AG04449 (cell line): ENCODE measurements at places on chromosomes 6 and 20.

DNA sequence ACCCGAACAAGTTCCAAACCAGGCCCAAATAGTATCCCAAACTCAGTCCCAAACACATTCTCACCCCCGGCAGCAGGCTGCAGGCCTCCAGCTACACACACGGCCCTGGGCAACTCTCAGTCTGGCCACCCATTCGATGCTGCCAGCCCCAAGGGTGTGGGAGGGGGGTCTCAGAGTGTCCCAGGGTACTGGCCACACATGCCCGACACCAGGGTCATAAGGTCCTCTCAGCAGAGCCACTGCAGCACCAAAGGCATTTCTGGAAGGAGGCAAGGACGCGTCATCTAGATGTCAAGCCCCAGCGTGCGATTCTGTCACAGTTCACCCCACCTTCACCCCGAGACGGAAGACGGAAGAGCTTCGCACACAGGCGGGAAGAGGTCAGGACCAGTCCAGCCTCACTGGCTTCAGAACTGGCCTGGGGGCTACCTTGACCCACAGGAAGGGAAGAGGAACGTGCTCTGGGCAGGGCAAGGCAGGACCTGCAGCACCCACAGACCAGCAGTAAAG lies 9.5 kb downstream of the MYL9 start:
- no peak for DNase-seq

DNA sequence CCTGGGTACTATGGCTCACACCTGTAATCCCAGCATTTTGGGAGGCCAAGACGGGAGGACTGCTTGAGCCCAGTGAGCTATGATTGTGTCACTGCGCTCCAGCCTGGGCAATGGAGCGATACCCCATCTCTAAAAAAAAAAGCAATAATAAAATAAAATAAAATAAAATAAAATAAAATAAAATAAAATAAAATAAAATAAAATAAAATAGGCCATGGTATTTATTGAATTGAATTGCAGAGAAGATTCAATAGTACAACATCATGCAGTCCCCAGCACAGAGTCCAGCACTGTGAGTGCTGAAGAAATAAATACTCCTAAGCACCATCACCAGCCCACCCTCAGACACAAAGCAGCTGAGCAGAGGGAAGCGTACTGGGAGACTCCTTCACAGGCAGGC lies 144.7 kb downstream of the RALGAPA2 start:
- DNase-seq, result no peak

DNA sequence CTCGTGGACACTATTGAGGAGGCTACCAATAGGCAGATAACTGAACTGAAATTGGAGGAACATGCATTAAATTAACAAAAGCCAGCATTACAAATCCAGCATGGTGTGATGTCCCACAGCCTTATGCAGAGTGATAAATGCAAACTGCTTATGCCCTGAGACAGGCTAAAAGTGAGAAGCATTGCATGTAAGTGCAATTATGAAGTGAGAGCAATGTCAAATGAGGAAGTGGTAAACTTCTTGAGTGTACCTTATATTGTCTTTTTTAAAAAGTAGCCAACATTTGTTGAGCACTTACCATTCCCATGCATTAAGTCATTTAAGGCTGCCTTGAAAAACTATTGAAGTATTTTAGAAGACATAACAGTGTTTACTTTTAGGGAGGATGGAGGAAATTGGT lies 212.2 kb downstream of the TBC1D7 start:
- DNase-seq, result no peak

DNA sequence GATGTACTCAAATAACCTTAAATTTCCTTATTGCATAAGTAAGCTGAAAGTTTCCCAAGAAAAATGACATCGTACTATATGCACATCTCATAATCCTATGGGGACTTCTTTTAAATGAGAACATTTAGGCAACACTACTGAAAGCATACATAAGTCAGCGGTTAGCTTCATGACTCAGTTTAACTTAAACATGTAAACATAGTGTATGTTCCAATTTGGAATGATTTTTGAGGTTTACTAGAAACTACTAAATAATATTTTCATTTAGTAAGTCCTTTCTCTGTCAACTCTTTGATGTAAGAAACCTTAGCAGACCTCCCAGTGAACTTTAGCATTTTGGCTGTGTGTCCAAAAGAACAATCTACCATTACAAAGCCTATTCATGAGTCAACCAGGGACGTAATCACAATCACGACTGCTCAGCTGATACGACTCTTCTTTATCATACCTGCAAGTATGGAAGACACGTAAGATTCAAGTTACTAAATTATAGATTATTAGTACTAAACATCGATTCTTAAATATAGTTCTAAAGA lies 19.3 kb downstream of the HIVEP2 start:
- no peak for DNase-seq

DNA sequence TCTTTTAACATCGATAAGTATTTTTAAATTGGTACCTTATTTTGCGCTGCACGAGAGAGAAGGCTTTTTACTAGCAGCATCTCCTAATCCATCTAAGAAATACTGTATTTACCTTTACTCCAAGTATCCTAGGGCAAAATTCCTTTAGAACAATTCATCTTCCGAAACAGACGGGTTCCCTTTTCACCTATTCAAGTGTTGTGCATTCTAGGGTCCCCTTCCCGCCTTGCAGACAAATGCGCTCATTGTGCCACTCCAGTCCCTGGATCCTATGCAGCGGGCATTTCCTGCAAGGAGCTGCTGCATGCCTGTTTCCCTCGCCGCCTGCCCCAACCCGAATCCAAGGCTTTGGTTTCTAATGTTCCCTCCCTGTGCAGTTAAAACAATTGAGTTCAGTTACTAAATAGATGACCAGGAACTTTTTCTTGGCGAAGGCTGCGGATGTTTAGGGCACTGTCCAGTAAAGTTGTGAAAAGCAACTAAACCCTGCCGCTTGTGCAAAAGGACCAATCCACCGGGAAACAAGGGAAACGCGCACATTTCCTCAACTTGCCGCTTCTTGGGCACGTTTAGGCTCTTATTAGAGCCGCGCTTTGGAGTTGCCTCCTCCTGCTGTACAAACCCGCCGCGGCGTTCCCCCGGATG lies 556 bp upstream of the SCAF8 start:
- DNase-seq, result no peak

GRCh38 chr6:3895312-3895653 lies 46.1 kb downstream of the FAM50B start:
- DNase-seq, result no peak

DNA sequence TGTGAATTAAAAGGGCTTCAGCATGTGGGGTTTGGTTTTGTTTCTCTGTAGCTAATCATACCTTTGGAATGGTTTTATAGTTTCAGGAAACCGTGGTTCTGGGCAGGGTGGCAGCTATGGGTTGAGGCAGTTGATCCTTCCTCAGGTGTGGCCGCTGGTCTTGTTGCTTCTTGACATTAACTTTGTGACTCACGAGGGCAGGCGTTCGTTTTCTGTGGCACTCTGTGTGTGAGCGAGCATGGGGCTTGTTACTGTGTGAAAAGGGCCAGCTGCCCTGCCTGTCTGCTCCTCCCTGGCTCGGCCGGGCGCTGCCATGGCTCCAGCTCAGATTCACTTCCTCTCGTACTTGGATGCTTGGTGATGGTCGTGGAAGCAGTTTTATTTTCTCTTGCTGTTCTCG lies 16.2 kb downstream of the DNAJC5 start:
- no peak for DNase-seq

DNA sequence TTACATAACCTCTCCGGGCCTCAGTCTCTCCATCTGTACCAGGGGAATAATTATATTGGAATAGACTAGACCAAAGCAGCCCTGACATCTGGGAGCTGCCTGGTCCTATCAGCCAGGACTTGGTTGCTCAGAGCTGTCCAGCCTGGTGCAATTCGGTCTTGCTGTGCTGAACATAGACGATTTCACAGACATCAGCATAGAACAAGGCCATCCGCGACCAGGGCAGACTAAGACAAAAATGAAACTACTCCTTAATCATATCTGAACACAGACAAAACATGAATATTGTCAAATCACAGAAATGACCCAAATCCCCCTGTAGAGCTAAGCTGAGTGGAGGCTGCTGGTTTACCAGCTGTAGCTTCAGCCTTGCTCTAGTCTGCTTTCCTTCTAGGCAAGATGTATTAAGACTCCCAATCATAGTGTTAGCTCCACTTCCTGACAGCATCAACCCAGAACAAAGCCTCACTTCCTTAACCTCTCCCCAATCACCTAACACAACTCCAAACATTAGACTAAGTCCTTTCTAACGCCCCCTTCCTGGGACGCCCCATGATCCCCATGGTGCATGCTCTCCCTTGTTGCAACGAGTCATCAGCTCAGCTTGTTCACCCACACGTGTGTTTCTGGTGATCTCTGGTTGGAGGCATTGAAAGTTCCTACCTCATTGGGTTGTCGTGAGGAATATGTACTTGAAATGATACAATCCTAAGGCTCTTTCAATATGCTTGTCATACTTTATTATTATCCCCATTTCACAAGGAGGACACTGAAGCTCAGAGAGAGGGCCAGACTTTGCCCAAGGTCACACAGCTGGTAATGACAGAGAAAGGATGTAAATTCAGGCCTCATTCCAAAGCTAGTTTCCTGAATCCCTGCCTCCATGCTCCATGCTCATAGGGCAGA lies 3.5 kb upstream of the MAPK13 start:
- no peak for DNase-seq

DNA sequence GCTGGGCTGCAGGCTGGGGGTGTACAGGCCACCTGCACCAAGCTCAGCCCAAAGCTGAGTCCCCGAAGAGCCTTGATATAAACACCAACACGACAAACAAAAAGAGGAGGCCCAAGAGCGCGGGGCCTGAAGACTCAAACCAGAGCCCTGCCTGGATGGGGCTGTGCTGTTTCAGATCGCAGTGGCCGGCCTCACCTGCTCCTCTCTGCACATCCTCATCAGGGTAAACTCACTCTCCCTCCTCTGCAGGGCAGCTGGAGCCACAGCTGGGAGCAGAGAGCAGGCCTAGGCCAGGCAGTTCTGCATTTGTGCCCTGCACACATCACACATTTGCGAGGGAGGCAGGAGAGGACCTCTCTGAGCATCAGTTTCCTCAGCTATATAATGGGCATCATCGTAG lies 3.7 kb upstream of the RBM38 start:
- DNase-seq, result no peak

- DNase-seq, result no peak
Observed at GRCh38 chr20:13659288-13659687, 20.6 kb upstream of the TASP1 start.

DNA sequence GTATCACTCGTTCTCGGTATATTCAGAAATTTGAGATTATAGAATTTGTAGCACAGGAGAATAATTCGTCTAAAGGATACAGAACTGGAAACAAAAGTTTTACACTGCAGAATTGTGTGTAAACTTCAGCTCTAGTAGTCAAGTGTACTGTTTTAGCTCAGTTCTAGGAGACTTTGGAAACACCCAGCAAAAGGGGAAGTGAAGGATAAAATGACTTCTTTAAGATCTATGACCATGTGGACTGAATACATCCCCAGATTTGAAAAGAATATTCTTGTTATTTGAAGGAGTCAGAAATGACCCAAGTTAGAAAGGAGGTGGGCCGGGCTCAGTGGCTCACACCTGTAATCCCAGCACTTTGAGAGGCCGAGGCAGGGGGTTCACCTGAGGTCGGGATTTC lies 174.0 kb upstream of the FOXQ1 start:
- DNase-seq, result no peak

- DNase-seq, result no peak
Observed at GRCh38 chr20:24157213-24157612, 168.6 kb upstream of the GGTLC1 start.

DNA sequence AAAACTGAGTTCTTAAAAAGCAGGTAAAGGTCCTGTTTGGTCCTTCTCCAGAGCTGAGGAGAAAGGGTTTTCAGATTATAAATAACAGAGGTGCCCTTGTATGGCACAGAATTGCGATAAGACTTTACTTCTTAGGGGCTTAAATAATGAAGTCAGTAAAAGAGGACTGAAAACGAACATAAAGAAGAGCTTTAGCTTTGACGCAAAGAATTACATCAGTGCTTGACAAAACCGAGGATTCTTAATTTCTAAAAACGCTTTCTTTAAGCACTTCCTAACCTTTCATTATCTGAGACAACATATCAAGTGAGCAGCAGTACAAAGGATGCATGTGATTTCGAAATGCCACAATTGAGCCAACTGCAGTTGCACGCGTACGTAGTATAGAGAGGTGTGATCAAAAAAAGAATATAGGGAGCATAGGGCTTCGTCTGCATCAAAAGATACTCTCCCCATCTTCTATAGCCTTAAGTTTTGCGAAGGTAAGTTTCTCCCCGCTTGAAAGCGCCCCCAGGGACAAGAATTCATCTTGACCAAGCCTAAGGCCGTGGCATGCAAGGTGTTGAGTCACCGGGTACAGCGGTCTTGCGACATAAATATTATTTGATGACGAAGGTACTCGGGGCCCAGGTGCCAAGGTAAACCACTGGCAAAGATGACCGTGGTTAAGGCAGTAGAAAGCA lies 778 bp upstream of the LOC128125822 start:
- DNase-seq, result peak; percentile 45

DNA sequence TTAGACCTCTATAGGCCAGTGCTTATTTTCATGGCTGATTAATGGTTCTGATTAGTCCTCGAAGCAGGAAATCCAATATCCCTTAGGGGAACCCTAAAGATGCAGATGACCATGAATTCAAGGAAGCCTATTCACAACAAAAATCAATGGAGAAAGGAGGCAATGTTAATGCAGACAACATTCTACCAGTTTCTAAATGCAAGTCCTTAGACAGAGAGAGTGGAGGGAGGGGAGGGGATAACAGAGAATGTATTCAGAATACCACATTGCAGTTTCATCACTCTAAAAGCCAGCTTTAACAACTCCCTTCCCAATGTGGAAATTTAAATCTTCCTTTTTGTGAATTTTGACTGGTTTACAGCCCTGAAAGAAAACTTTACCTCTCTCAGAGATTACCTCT lies 87.1 kb upstream of the POU3F2 start:
- no peak for DNase-seq

- DNase-seq, result no peak
Observed at GRCh38 chr20:64233725-64234124, 21.8 kb upstream of the PCMTD2 start.

- no peak for DNase-seq
Observed at GRCh38 chr6:168837254-168838036, 396.5 kb downstream of the SMOC2 start.

DNA sequence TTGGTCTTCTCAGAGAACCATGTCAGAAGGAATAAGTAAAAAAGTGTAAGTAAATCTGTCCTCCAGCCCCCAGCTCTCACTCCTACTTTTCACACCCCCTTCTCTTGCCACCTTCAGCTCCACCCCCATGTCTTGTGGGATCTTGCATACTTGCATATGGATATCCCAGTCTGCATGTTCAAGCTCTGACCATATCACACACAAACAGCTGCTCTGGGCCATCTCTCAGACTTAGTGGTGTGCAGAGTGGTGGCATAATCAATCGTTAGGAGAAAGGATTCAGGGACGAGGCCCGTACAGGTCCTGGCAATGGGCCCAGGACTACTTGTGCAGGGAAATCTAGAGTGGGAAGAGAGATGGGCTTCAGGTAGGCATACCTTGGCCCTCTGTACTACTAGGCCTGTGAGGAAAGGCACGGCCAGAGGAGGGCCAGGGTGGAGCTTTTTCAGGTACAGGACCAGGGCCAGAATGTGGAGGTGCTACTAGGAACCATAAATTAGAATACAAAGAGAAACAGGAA lies 112.0 kb upstream of the SGK1 start:
- DNase-seq, result no peak
